ENCODE measurements at places on chromosomes 5 and 9.

DNA sequence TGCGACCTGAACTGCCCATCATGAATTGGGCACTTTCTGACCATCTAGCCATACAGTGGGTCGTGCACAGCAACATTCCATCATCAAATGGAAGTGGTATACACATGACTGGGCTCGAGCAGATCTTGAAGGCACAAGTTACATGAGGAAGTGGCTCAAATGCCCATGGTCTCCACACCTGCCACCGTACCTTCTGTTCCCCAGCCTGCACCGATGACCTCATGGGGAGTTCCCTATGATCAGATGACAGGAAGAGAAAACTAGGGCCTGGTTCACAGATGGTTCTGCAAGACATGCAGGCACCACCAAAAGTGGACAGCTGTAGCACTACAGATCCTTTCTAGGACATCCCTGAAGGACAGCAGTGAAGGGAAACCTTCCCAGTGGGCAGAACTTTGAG is 21.8 kb downstream of the MTMR12 start:
- DNase-seq, result no peak

GRCh38 chr5:184471-184870 is 6.8 kb upstream of the LRRC14B start:
- DNase-seq, result no peak

- DNase-seq, result no peak
Observed at GRCh38 chr5:53463909-53464621, 16.4 kb upstream of the FST start.

- DNase-seq, result no peak
Observed at GRCh38 chr9:120152295-120152694, 427.7 kb downstream of the CDK5RAP2 start.

GRCh38 chr5:169914766-169915165 is 65.5 kb downstream of the INSYN2B start:
- no peak for DNase-seq

GRCh38 chr5:31771500-31771899 is 132.6 kb downstream of the PDZD2 start:
- DNase-seq, result no peak

- no peak for DNase-seq
Observed at GRCh38 chr9:124011460-124012301, at the start of gene LHX2. LHX2 (plus strand) TSS chr9:124011768; CDS start chr9:124012349, 581 bp downstream.

DNA sequence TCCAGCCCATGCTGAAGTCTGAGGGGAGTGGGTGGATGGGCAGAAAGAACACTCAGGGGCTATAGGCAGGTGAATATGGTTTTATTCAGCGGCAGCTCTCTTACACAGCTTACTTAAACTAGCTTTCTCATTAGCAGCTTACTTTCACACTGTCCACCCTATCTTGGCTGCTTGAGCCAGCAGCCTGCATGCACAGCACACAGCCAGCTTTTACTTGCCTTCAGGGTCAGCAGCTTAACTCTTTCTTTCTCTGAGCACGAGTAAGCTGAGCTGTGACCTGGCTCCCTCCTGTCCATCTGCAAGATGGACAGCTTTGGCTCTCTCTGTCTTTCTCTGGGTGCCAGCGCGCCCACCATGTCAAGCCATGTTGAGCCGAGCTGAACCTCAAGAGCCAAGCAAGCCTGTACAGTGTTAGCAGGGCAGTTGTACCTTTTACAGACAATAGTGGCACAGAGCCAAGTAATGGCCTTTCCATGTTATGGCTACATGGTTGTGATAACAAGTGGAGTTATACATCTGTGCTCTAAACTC is 1054.9 kb downstream of the PTPRD start:
- DNase-seq, result no peak

- DNase-seq, result no peak
Observed at GRCh38 chr5:176152930-176153311, 85.3 kb upstream of the SIMC1 start.

DNA sequence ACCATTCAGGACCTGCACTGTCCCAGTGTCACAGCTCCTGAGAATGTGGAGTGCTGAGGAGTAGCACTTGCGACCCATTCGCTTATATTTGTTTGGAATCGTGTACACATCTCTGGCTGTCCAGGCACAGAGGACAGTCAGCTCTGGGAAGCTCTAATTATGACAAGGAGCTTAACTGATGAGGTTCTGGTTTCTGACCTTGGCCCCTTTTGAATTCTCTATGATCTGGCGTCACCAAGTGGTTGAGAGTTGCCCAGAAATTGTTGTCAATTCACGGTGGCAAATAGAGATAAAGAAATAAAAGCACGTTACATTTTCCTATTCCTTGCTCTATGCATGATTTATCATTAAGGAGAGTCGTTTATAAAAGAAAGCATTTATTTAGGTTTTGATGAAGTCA is 34.9 kb upstream of the LECT2 start:
- no peak for DNase-seq

DNA sequence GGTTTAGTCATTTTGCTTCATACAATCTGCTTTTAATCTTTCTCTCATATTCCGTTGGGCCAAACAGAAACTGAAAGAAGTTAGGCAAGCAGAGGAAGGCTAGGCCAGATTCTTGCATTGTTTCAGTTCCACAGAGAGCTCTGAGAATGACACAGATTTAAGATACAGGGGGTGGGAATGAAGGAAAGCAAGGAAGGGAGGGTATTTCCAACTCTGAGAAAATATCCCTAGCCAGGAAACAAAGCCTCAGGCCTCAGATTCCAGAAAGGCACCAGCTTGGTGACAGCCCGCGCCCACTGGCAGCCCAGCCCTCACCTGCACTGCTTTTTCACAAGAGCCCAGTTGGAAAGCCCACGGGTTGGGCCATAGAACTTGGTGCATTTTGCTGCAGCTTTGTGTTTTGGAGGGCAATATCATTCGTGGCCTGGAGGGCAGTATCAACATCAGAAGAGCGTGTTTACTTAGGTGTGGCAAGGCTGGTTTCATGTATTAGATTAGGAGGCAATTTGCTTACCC is 63.5 kb downstream of the ENC1 start:
- DNase-seq, result no peak

- DNase-seq, result no peak
Observed at GRCh38 chr5:67605730-67606585, 409.4 kb upstream of the CD180 start.

- peak; percentile 34 for DNase-seq
Observed at GRCh38 chr9:112780450-112781036, 30.0 kb downstream of the SNX30 start.

- DNase-seq, result no peak
Observed at GRCh38 chr5:11166923-11167322, 405.9 kb upstream of the DAP start.

GRCh38 chr5:173780235-173781234 is 107.6 kb upstream of the CPEB4 start:
- no peak for DNase-seq

GRCh38 chr5:60504342-60504741 is 195.6 kb downstream of the DEPDC1B start:
- DNase-seq, result no peak

- no peak for DNase-seq
Observed at GRCh38 chr9:137050570-137050969, 3.3 kb downstream of the ENTPD2 start.

GRCh38 chr9:70135176-70135575 is 91.5 kb downstream of the MAMDC2 start:
- no peak for DNase-seq

DNA sequence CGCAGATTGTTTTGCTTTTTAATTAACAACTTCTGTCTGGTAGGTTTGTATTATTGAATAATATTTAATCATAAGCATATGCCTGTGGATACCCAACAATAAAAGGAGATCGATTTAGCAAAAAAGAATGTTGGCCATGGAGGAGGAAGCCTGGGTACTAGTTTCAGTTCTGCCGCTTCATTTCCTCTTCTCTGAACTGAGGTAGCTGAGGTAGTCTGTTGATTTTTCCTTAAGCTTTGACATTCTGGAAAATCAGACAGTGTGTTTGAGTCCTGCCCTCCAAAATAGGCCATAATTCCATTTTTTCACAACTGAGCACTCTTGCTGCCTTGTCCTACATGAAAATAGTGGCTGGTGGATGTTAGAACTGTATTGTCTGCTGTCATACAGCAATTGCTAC is 6.0 kb upstream of the GPR21 start:
- DNase-seq, result no peak

DNA sequence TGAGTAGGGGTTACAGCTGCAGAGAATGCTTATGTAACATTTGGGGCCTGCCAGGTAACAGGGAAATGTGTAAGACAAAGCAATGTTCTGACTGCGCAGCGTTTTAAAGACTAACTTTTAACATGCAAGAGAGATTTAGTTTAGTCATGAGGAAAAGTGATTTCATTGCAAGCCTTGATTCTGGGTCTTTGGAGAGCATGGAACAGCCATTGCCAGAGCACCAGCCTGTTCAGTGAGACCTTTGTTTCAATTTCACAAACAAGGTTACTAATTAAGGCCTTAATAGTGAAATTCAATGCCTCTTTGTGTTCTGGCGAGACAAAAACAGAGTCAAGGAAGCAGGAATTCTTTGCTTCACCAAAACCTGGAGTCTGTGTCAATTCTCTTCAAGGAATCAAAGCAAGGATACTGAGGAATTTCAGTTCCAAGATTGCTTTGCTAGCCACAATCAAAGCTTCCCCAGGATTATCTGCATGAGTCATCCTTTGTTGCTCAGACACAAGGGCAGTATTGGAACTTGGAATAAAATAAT is 14.4 kb downstream of the CKMT2 start:
- no peak for DNase-seq

GRCh38 chr5:5385331-5385662 is 37.2 kb upstream of the ICE1 start:
- no peak for DNase-seq

- DNase-seq, result no peak
Observed at GRCh38 chr5:72067682-72068470, 39.4 kb upstream of the MAP1B start.

DNA sequence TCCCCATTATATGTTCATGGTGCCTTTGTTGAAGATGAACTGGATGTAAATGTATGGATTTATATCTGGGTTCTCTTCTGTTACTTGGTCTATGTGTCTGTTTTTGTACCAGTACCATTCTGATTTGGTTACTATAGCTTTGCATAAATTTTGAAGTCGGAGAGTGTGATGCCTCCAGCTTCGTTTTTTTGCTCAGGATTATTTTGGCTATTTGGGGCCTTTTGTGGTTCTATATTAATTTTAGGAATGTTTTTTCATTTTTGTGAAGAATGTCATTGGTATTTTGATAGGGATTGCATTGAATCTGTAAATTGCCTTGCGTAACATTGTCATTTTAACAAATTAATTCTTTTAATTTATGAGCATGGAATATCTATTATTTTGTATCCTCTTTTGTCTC is 36.6 kb upstream of the ZNF366 start:
- no peak for DNase-seq

GRCh38 chr5:171757853-171758535 is 27.6 kb upstream of the SMIM23 start:
- no peak for DNase-seq

GRCh38 chr5:171623551-171624097 is 162.0 kb upstream of the SMIM23 start:
- no peak for DNase-seq

GRCh38 chr5:63118221-63118620 is 539.6 kb downstream of the LRRC70 start:
- DNase-seq, result no peak

- DNase-seq, result no peak
Observed at GRCh38 chr9:22131817-22132216, 122.7 kb upstream of the CDKN2B start.

- DNase-seq, result no peak
Observed at GRCh38 chr5:58073243-58073642, 386.6 kb downstream of the PLK2 start.

DNA sequence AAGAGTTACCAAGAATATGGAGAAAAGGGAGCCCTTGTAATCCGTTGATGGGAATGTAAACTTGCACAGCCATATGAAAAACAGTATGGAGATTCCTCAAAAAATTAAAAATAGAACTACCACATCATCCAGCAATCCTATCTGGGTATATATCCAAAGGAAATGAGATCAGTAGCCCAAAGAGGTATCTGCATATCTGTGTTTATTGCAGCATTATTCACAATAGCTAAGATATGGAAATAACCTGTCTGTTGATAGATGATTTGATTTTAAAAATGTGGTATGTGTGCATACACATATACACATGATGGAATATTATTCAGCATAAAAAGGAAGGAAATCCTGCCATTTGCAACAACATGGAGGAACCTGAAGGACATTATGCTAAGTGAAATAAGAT is 48.3 kb upstream of the EBF1 start:
- no peak for DNase-seq

GRCh38 chr5:131550606-131551005 is 84.4 kb downstream of the RAPGEF6 start:
- no peak for DNase-seq

- DNase-seq, result no peak
Observed at GRCh38 chr9:8486095-8486494, 686.5 kb upstream of the DMAC1 start.

DNA sequence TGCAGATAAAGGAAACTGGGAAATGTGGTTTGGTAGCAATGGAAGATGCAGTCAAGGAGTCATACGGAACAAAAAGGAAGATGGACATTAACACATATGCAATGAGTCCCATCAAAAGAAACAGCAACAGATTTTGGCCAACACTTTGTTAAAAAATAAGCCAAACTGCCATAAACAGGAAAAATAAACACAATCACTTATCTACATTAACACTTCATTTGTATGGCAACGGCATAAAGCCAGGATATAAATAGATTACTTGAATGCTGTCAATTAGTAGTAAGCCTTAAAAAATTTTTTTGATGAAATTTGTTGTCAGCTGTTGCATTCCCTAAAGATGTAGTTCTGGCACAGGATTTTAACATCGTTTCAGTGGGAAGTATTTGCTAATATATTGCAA is 190.8 kb downstream of the CDH12 start:
- no peak for DNase-seq

- DNase-seq, result no peak
Observed at GRCh38 chr5:41793141-41793770, 77.0 kb downstream of the OXCT1 start.

DNA sequence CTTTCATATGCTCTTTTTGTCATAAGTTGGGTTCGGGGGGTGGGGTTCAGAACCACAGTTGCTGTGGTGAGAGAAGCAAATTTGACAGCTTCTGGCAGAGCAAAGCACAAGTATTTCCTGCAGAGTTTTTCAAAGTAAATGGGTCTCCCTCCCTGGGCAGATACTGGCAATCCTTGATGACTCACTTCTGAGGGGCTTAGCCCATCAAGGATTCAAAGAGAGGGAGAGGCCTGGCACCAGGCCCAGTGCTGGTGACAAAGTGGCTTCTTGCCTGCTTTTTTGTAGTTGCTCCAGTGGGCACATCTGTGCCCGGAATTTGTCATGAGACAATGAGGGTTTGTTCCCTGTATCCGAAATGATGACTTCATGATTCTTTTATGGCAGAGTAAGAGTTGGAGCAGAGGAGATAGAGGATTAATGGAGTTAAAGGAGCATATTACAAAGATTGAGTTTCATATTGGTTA is 46.6 kb upstream of the TNC start:
- no peak for DNase-seq

DNA sequence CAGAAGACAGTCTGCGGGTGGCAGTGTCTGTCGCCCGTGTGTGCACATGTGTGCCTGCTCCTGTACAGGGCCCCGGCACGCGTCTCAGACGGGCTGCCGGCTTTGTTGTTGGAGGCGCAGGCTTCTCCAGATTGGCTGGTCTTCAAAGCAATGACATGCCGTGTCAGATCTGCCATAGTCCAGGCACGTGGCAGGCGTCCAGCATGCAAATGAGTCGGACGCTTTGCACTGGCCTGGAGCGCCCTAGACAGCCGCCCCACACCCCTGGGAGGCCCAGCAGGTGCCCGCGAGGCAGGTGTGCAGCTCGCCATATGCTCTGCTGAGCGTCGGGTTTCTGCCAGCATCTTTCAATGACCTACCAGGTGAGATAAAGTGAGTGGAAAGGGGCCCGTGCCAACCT is 71.5 kb downstream of the GADD45G start:
- DNase-seq, result peak; percentile 60
